ENCODE measurements at places on chromosomes 3 and 15. TPM values are rescaled to one million over a fixed set of nuclear protein-coding genes. Genes with fewer than 3 reads are reported as not detected.
A peak's percentile ranks its signal among the peaks of the same experiment; 100 is the strongest.

- no peak for DNase-seq
Observed at GRCh38 chr15:67241132-67241855, 13.2 kb downstream of the AAGAB start.

DNA sequence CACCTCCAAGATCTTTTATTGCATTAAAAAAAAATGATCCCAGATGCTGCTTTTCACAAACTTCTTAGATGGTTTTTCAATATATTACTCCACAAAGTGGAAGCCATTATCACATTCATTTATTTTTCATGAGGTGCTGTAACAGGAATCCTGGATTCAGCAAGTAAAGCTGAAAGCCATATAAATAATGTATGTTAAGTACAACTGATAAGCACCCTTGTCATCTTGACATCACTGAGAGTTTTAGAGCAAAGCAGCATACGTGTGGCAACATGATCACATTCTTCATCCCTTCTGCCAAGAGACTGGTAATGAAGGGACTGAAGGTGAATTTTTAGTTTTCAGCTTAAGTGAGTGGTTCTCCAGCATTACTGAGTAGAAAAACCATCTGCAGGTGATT, 44.9 kb upstream of the LRRFIP2 start:
- DNase-seq: no peak

The SAXO2 gene
- 58.6 TPM for total RNA-seq

The RAB27A gene
- total RNA-seq: 68.5 TPM

- DNase-seq: no peak
Observed at GRCh38 chr15:59590027-59590426, 21.6 kb upstream of the GCNT3 start.

- DNase-seq: no peak
Observed at GRCh38 chr3:64141476-64141875, 83.8 kb downstream of the PRICKLE2 start.

The TNFSF10 gene
- 67.4 TPM for total RNA-seq

DNA sequence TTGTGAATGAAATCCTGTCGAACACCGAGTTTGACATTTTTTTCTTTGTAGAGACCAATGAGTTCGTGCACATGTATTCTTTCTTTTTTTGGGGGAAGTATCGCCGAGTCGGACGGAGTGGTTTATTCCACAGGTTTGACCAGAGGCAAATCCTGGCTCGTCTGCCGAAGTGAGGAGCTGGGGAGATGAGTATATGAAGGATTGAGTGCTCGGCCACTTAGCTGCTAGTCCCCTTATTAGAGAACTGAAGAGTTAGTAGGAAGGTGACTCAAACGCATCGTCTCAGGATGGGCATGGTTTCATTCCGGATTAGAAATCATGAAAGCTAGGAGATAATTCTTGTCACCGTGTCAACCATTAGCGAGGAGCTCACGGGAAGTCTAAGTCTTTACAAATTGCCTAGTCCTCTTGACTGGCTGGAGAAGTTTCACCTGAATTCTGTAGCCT, 154.7 kb upstream of the GOLIM4 start:
- DNase-seq: no peak

- no peak for DNase-seq
Observed at GRCh38 chr3:156465194-156465593, 89.7 kb downstream of the SSR3 start.

GRCh38 chr3:52086976-52087663, 30.7 kb upstream of the DUSP7 start:
- no peak for DNase-seq

- DNase-seq: no peak
Observed at GRCh38 chr3:195385526-195385925, 57.3 kb downstream of the ACAP2 start.

GRCh38 chr3:143478115-143478693, 358.6 kb downstream of the CHST2 start:
- peak; percentile 44 for DNase-seq

DNA sequence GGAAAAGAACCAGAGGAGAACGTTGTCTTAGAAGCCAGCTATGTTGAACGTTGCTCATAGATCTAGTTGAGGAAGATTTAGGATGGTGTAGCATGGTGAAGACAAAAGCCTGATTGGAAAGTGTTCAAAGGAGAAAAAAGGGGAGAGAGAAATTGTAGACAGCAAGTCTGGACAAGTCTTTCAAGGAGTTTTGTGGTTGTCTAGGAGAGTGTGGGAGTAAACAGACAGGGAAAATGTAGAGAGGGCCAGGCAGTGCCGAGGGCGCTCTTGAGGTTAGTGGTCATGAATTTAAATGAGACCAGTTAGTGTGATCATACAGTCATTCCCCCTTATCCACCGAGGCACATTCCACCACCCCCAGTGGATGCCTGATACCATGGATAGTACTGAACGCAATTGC, 167.5 kb upstream of the IL12A start:
- no peak for DNase-seq

The CLDN16 gene
- 0.30 TPM for total RNA-seq

DNA sequence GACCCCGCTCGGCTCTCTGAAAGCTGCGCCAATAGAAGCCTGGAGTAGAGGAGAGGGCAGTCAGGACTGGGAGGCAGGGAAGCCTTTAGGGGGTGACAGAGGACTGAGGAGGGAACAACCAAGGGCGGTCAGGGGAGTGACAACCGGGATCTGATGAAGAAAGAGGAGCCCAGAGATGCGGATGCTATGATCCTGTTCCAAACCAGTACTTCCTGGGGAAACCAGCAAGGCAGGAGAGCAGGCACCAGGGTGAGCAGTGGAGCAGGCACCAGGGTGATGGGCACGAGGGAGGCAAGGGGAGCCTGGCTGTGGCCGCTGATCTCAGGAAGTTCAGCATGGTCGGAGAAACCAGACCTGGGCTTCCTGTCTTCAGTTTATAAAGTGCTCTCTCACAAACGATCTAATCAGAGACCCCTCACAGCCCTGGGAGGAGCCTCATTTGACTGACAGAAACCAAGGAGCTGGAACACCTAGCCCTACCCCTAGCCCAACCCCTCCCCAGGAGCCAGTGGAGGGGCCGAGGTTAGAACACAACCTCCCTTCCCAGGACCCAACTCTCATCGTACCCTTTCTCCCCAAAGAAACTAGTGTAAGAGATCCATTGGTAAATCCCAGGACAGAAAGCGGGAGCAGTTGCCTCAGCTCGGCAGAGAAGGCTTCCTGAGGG, 34.9 kb downstream of the CCDC33 start:
- no peak for DNase-seq

All from upper lobe of left lung (tissue), 6 donors.